Muscle of leg (tissue), 16 donors: ENCODE measurements at places on chromosomes 2 and 18. TPM values are rescaled to one million over a fixed set of nuclear protein-coding genes. Genes with fewer than 3 reads are reported as not detected.

- DNase-seq, result peak; percentile 90
Measured at GRCh38 chr2:206881708-206882410, 57.5 kb upstream of the CPO start.

- DNase-seq, result peak; percentile 5
Measured at GRCh38 chr18:60503199-60503598, 130.6 kb upstream of the MC4R start.

DNA sequence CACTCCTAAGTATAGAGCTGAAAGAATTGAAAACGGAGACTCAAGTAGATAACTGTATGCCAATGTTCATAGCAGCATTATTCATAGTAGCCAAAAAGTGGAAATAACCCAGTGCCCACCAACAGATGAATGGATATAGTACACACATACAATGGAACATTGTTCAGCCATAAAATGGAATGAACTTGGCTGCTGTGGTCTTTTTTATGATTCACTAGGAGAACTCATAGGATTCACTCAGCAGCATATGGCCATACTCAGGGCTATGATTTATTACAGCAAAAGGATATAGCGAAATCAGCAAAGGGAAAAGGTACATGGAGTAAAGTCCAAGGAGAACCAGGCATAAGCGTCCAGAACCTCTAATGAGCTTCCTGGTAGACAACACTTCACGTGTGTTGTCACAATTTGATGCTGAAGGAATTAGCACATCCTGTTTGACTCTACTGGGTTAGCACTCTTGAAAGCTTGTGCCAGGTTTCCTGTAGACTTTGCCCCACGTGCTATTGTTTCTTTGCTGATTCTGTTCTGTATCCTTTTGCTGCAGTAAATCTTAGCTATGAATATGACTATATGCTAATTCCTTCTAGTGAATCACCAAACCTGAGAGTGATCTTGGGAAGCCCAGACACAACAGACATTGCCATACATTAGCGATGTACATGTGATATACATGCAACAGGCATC lies 15.7 kb downstream of the SPC25 start:
- DNase-seq, result no peak

GRCh38 chr2:235291461-235291860 lies 202.4 kb upstream of the AGAP1 start:
- no peak for DNase-seq

GRCh38 chr18:49169037-49169521 lies 218.3 kb upstream of the SMAD7 start:
- DNase-seq, result no peak

- DNase-seq, result no peak
Measured at GRCh38 chr2:25479761-25480160, 138.0 kb upstream of the DNMT3A start.

FN1 gene
- polyA plus RNA-seq, result 795 TPM

ZNF385B gene
- 17.1 TPM for polyA plus RNA-seq
